ENCODE measurements at places on chromosomes 16 and 17. TPM values are rescaled to one million over a fixed set of nuclear protein-coding genes. Genes with fewer than 3 reads are reported as not detected.

CFDP1 gene
- total RNA-seq: 81.4 TPM

GRCh38 chr17:82871776-82872561, 32.1 kb upstream of the ZNF750 start:
- no peaks in the 10 kb centered on the region for H3K36me3 ChIP-seq
- peaks cover 4% of the 10 kb centered on the region for H3K4me1 ChIP-seq
- H3K27me3 ChIP-seq: no peaks in the 10 kb centered on the region
- no peak overlapping the region for H3K4me3 ChIP-seq
- H3K27ac ChIP-seq: no peak overlapping the region

DNA sequence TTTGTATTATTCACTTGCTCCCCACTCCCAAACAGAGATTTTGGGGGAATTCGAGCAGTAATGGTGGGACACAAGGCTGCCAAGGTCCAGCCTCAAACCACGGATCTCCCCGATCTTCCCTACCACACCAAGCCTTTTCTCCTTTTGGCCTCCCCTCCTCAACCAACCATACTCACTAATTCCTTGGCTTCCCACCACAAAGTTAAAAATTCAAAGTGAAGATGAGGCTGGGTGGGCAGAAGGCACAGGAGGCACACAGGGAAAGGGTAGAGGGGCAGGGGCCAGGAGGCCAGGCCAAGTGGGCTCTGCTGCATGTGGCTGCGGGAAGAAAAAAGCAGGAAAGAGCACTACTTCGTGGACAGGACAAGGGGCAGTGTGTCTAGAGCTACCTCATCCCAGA, 15.2 kb downstream of the HOXB4 start:
- no peak overlapping the region for H3K27ac ChIP-seq
- no peaks in the 10 kb centered on the region for H3K36me3 ChIP-seq
- peaks cover 98% of the 10 kb centered on the region for H3K27me3 ChIP-seq
- no peak for DNase-seq
- H3K4me3 ChIP-seq: no peak overlapping the region

GRCh38 chr16:15948532-15949209, 745 bp upstream of the ABCC1 start:
- H3K4me3 ChIP-seq: peak overlapping the region; percentile 70
- peak overlapping the region; percentile 80 for H3K27ac ChIP-seq
- no peak for DNase-seq

DNA sequence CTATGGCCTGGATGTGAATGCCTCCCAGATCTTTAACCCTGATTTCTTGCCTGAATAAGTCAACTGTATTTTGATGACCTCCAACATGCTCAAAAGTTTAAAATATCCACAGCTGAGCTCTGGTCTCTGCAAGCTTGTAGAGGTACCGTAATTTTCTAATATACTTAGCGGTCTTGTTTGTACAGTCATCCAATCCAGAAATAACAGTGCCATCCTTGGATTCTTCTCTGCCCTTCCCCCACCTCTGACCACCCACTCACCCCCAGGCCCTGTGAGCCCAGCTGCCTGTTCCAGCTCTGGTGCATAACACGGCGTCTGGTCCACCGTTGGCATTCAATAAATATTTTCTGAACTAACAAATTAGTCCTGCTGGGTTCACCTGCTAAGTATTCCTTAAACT, 113.1 kb downstream of the SDK2 start:
- no peak overlapping the region for H3K27ac ChIP-seq
- H3K4me1 ChIP-seq: peaks cover 23% of the 10 kb centered on the region
- no peak for DNase-seq

NXN gene
- 13.4 TPM for total RNA-seq

DNA sequence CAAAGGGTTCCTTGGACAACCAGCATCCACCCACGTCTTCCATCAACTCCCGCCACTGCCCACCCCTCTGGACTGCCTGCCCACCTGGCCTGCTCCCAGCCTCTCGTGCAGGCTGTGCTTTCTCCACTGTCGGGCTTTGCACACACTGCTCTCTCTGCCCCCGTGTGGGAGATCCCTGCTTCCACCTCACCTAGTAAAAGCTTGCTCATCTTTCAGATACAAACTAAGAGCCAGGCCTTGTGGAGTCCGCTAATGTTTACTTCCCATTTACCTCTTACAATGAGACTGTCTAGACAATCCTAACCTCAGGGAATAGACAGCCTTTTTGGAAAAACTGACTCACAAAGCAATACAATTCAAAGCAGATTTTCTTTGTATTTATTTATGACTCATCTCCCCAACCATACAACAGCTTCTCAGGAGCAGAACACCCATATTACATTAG, 67.6 kb downstream of the USP31 start:
- no peaks in the 10 kb centered on the region for H3K27me3 ChIP-seq
- no peak overlapping the region for H3K4me3 ChIP-seq
- H3K27ac ChIP-seq: no peak overlapping the region
- no peaks in the 10 kb centered on the region for H3K36me3 ChIP-seq

CD7 gene
- total RNA-seq: not detected

DNA sequence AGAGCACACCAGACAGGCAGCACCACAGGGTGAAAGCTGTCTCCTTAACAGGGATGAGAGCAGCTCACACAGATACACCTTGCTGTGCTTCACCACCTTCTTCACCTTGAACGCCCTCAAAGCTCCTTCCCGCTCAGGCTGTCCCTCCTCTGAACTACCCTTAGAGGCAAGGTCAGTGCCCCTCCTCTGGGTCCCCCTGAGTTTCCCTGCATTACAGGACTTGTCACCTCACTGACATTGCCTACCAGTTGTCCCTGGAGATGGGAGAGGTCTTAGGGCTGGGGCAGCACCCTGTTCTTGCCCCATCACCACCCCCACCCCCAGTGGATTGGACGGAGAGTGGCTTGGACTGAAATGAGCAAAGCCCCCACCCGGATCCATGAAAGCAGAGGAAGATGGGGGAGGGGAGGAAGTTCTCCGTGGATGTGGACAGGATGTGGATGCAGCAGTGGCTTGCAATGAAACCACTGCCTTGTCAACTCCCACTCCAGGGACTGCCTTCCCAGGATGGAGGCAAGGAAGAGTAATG, 73.2 kb upstream of the CDH5 start:
- H3K36me3 ChIP-seq: no peaks in the 10 kb centered on the region
- no peak overlapping the region for H3K4me3 ChIP-seq
- DNase-seq: no peak
- no peaks in the 10 kb centered on the region for H3K4me1 ChIP-seq
- no peaks in the 10 kb centered on the region for H3K27me3 ChIP-seq

FAM20A gene
- total RNA-seq: 104 TPM

DNA sequence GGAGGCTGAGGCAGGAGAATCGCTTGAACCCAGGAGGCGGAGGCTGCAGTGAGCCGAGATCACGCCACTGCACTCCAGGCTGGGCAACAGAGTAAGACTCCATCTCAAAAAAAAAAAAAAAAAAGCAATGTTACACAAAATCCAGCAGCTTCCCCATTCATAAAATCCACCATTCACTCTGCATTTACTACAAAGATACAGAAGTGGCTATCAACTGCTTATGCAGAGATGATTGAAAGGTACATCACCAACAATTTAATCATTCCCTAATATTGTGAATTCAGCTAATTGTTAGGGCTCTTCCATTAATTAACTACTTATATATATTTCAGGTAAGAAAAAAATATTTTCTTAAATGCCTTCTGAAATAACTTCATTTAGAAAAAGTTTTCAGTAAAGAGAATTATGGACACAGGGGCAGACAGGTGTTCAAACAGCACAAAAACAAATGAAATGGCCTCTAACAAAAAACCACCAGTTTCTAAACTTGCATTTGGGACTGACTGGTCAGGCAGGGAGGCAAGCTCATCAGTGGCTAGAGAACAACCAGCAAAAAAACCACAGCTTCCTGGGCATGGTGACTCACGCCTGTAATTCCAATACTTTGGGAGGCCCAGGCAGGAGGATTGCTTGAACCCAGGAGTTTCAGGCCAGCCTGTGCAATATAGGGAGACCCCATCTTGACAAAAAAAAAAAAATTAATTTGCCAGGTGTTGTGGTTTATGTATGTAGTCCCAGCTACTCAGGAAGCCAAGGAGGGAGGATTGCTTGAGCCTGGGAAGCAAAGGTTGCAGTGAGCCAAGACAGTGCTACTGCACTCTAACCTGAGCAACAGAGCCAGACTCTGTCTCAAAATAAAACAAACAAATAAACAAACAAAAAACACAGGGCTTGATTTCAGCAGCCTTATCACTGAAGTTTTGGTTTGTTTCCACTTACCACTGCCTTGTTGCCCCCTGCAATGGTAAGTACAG, 26.3 kb downstream of the ERN1 start:
- H3K27ac ChIP-seq: no peak overlapping the region
- H3K4me1 ChIP-seq: peaks cover 14% of the 10 kb centered on the region
- H3K36me3 ChIP-seq: no peaks in the 10 kb centered on the region
- H3K27me3 ChIP-seq: no peaks in the 10 kb centered on the region
- no peak for DNase-seq

DNA sequence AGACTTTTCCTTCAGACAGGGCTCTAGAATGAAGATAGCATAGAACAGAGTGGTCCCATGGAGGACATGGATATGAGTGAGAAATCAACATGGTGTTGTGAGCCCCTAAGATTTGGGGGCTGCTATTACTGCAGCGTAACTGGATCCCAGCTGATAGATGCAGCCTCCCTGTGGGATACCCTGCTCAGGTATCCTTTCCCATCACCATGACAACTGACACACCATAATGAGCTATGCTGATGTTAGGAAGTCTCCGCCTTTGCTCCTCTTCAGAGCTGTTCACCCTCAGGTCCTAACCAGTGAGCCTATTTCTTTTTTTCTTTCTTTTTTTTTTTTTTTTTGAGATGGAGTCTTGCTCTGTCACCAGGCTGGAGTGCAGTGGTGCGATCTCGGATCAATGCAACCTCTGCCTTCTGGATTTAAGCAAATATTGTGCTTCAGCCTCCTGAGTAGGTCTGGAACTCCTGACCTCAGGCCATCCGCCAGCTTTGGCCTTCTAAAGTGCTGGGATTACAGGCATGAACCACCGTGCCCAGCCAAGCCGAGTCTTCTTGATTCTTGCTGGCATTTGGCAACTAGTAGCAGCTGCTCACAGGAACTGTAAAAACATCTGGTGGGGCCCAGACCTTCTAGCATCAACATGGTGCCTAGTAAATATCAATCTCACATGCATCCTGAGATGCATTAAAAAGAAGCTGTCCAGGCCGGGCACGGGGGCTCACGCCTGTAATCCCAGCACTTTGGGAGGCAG, 17.1 kb downstream of the STX4 start:
- H3K27me3 ChIP-seq: no peaks in the 10 kb centered on the region
- no peaks in the 10 kb centered on the region for H3K4me1 ChIP-seq
- no peak for DNase-seq
- H3K4me3 ChIP-seq: no peak overlapping the region
- no peaks in the 10 kb centered on the region for H3K36me3 ChIP-seq

VAT1L gene
- total RNA-seq: 19.9 TPM

NCOR1 gene
- 164 TPM for total RNA-seq

GRCh38 chr16:396605-397004, 394 bp upstream of the NME4 start:
- no peak for DNase-seq
- peak overlapping the region; percentile 83 for H3K27ac ChIP-seq
- H3K27me3 ChIP-seq: no peaks in the 10 kb centered on the region
- H3K36me3 ChIP-seq: no peaks in the 10 kb centered on the region
- H3K4me3 ChIP-seq: peak overlapping the region; percentile 41
- H3K4me1 ChIP-seq: peaks cover 14% of the 10 kb centered on the region

DNA sequence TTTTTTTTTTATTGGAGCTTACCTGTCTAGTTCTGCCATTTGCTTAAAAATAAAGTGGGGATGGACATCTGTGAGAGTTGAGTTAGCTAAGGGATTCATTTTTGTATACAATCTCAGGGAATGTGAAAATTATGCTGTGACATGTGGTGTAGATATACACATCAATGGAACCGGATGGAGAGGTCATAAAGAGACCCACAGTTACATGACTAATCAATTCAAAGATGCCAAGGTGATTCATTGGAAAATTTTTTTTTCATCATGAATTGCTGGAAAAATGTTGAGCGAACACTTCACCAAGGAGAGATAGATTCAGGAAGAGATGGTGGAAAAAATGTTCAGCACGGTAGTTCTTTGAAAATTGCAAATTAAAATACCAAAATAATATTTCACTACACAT, 605.4 kb upstream of the KIF2B start:
- H3K27ac ChIP-seq: no peak overlapping the region
- no peaks in the 10 kb centered on the region for H3K4me1 ChIP-seq
- H3K36me3 ChIP-seq: no peaks in the 10 kb centered on the region
- H3K4me3 ChIP-seq: no peak overlapping the region
- DNase-seq: no peak
- H3K27me3 ChIP-seq: no peaks in the 10 kb centered on the region

- H3K27me3 ChIP-seq: no peaks in the 10 kb centered on the region
- DNase-seq: no peak
- H3K27ac ChIP-seq: no peak overlapping the region
- H3K36me3 ChIP-seq: no peaks in the 10 kb centered on the region
- no peak overlapping the region for H3K4me3 ChIP-seq
- H3K4me1 ChIP-seq: no peaks in the 10 kb centered on the region
Measured at GRCh38 chr16:24174504-24174903, 81.6 kb upstream of the CACNG3 start.

MYH8 gene
- not detected for total RNA-seq

DNA sequence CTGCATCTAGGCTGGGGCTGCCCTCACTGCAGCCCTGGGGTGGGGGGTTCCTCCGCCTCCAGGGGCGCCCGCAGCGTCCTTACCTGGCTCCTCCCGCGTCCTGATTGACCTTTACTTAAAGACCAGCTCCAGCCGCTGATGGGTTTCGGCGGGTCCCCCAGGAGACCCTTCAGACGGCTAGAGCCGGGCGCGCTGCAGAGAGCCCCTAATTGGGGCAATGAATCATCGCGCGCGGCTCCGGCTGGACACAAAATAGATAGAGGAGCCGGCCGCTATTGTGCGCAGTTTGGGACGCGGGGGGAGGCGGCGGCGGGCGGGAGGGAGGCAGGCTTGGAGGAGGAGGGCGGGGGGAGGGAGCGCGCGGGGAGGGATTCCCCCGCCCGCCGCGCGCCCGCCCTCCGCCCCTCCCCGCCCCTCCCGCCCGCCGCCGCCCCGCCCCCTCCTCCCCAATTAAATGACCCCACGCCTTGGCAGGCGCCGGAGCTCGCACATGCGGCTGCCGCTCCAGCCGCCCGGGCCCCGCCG, 56.5 kb upstream of the CIBAR2 start:
- H3K4me3 ChIP-seq: peak overlapping the region; percentile 65
- peak; percentile 51 for DNase-seq
- H3K27me3 ChIP-seq: no peaks in the 10 kb centered on the region
- peaks cover 89% of the 10 kb centered on the region for H3K4me1 ChIP-seq
- H3K36me3 ChIP-seq: no peaks in the 10 kb centered on the region
- no peak overlapping the region for H3K27ac ChIP-seq
